MG63 (cell line): ENCODE measurements at places on chromosomes 2 and 18. TPM values are rescaled to one million over a fixed set of nuclear protein-coding genes. Genes with fewer than 3 reads are reported as not detected.

The ZC3H6 gene
- 0.26 and 0.39 TPM in 2 replicates for total RNA-seq

DNA sequence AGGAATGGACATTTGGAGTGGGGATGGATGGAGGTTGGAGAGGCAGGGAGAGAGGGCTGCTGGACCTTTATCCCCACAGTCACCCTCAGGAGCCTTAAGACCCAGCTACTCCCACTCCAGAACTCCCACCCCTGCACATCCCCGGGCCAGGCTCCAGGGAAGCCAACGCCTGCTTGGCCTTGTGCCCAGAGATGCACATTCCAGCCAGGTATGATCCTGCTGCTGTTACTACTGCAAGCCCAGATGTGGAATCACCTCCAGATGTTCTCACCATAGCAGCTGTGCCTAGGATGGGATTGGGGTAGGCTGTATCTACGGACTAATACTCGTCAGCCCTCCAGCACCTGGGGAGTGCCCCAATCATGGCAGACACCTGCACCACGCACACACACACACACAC is 71.7 kb downstream of the ZFP36L2 start:
- no peak for DNase-seq

The SULT1C4 gene
- total RNA-seq, result not detected in 2 replicates

The MYO3B gene
- total RNA-seq, result not detected in 2 replicates

DNA sequence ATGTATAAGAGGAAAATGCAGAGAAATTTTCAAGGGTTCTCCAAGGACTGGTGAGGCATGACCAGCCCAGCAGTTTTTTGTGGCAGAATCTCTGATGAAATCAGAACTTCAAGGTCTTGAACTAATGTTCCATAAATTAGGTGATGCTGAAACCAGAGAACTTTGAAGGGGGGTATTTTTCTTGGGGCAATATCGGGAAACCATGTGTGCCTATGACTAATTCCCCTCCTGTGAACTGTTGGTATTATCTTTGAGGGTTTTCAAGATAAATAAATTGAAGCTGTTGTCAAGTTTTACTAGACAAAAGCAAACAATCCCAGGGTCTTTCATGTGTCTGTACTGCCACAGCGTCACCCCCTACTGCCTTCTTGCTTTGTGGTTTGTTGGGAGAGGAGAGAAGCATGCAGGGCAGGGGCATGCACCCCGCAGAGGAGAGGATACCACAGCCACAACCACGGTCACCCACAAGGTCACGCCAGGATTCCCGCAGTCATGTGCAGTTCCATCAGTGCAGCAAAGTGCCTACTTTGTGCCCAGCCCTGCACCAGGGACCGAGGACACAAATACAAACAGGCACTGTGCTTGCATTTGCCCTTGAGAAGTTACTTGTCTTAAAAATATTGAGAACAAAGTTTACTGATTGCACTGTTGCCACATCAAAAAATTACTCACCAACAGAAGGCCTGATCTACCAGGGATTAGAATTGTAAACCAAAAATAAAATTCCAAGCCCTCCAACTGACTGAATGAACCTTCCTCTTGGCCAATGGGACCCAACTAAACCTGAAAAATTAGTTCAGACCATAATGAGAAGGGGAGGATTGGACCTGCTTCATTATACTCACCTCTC is 413.3 kb upstream of the TRIB2 start:
- DNase-seq, result peak; percentile 82

The HOXD3 gene
- total RNA-seq, result 0.32 and 1.5 TPM in 2 replicates

DNA sequence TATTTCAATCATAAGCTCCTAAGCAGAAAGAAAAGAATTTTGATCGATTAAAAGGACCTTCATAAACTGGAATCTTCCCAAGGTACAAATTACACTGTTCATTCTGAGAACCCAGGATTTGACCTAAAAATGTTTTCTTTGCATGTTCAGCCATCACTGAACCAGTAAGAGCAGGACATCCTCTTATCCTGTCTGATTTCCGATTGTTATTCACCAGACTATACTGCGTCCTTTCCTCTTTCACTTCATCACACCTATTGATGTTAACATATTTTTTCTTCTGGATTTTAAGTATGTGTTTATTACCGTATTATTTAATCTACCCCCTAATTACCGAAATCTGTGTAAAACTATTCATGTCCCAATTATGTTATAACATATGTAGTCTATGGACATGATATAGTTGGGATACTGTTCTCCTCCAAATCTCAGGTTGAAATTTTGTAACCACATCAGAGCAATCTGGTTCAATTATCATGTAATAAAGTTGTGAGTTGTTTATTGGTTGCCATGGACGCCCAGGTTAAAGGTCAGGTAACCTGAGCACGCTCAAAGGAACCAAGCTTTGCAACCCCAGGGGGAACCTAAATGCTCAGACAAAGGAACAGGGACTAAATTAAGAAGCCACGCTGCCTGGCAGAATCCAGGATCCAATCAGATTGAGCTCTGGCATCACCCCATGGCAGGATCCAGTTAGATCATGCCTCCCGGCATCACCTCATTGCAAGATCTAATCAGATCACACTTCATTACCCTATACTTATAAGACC is 11.6 kb upstream of the TBC1D8 start:
- DNase-seq, result no peak

DNA sequence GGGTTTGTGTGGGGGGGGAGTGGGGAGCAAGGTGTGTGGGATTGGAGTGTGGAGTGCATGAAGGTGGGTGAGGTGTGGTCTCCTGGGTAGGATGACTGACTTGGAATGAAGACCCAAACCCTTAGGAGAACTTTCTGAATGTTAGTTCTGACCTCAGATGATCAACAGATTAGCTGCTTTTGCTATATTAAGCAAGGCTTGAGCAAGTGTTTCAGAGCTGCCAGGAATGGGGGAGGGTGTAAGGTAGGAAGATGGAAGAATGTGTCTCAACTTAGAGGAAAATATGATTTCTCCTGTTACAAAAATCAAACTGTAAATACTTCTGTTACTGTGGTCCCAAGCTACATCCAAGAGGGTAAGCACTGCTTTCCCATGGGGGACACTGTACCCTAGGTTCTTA is 273.6 kb downstream of the TGIF1 start:
- DNase-seq, result no peak

The FBLN7 gene
- total RNA-seq, result not detected in 2 replicates

DNA sequence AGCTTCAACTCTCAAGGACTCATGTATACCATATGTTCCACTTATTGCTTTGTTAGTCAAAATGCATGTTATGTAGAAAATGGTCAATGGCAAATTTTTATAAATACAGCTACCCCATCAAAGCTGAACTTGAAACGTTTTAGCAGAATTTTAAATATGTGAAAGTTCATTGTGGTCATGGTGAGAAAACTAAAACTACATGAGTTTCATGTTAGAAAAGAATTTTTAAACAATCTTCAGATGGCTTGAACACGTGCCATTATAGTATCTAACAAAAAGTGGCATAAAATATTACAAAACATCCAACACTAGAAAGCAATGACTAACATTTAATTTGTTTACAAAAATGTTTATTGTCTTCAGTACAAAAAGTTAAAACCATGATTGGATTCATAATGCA is 246.0 kb upstream of the KCNJ3 start:
- DNase-seq, result no peak

GRCh38 chr18:79740521-79741361 is 57.0 kb upstream of the KCNG2 start:
- DNase-seq, result no peak

The CRACDL gene
- total RNA-seq, result not detected in 2 replicates

DNA sequence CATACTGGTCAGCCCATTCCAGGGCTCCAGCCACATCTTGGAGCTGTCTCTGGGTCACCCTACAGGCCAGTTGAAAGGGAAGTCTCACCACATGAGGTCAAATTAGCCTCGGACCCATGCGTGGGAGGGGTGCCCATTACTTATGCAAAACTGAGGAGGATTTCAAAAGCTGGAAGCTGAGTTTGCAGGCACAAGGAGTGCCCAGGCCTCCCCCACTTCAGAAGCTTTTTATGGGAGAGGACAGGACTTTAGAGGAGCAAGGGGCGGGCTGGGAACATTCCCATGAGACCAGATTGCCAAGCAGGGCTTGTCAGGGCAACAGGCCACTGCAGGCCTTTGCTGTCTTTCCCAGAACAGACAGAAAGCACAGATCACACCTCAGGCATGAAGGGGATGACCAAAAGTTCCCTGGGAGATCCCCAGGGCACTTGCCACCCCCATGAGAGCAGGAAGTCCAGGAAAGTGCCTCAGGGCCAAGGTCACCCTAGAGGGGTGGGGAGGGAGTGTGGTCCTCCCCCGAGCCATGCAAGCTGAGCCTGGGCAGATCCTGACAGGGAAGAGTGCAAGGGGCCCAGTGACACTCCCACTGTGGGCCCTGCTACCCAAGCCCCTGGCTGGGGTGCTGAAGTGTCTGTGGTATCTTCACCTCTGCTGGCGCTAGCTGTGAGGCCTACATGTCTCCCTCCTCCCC is 267.7 kb downstream of the BCL11A start:
- DNase-seq, result no peak

DNA sequence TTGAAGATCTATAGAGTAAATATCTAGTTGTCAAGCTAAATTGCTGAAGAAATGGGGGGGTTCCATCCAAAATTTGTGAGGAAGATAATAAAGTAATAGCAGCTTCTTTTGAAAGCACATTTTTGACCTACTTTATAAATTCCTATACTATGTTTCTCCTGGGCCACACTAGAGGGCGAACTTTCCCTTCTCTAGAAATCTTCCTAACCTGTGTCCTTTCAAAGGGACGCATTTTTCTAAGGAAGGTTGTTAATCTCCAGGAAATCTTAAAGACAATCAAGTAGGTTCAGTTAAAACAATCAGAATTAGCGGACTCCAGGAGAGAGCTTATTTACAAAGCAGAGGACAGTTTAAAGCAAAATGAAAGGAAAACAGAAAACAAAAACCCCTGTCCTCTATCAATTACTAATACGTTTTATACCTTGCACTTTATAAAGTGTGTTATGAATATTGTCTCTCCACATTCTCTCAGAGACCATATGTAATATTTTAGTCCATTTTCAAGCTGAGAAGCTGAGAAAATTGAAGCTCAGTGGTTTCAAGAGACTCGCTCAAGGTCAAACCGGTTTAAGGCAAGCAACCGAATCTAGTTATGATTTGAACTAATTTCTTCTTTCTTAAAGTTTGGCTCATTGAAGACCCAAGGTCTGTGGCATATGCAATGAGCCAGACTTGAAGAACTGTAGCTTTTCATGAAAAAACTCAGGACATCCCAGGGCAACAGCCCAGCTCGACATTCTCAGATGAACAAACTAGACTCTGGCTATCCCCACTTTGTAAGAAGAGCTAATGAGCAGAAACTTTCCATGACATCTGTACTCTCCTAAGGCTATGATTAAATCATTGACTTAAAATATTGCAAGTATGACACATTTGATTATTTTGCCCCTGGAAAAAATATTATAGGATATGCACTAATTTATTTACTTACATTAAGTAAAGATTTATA is 273.6 kb downstream of the PAX3 start:
- DNase-seq, result no peak

DNA sequence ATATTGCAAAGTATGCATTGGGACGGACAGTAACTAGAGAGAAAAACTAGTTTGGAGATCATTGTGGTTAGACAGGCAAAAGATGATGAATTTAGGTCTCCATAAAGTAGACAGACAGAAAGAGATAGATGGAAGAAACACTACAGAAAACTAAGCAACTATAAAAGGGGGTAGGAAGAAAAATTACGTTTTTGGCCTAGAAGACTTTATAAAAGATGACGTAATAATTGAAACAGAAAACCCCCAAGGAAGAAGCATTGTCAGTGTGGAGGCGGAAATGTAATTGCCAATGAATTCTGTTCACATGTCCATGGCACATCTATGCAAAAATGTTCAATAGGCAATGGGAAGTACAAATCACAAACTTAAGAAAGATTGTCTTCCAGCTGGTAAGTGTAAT is 1211.5 kb upstream of the ZEB2 start:
- no peak for DNase-seq

GRCh38 chr18:3481696-3482210 is 31.8 kb downstream of the TGIF1 start:
- DNase-seq, result no peak

The PLCL1 gene
- not detected in 2 replicates for total RNA-seq

DNA sequence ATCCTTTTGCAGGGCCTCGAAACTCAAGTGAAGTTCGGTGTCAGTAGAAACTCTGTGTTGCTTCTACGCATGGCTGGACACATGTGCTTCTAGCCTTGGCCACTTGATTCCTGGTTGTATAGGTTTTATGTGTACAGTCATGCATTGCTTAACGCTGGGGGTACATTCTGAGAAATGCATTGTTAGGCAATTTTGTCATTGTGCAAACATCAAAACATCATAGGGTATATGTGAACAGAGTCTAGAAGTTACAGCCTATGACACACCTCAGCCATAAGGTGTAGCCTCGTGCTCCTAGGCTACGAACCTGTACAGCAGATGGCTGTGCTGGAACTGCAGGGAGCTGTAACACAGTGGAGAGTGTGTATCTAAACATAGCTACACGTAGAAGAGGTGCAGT is 39.4 kb downstream of the TMEM18 start:
- DNase-seq, result no peak

DNA sequence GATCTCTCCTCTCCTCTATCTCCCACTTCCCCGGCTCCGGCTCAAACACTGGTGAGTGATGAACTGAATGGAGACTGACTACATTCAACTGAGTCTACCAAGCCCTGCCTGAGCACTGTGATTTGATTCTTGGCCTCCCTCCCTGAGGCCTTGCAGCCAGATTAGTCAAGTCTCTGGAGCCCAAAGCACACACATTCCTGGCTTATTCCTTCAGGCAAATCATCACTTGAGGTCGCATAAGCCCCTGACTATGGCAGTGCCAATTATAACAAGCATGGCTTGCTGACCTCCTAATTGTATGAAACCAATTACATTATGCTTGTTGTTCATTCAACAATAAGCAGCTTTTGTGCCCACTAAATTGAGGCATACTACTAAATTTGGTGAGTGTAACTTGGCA is 34.6 kb downstream of the EFEMP1 start:
- peak; percentile 88 for DNase-seq

DNA sequence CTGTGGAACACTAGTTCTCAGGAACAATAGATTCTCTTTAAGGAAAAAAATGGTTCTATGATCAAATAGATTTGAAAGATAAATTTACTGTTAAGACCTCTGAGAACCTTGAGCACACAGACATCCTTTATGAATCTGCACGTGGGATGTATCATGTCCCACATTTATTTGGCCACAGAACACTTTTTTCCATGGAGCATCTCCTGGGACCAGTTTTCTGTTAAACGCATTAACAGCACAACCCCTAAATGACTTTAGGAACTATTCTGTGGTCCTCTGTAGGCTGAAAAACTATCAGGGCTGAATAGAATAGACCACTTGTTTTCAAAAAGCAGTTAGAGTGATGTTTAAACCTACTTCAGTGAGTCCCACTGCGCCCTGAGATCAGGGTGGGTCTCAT is 132.2 kb upstream of the PID1 start:
- no peak for DNase-seq

DNA sequence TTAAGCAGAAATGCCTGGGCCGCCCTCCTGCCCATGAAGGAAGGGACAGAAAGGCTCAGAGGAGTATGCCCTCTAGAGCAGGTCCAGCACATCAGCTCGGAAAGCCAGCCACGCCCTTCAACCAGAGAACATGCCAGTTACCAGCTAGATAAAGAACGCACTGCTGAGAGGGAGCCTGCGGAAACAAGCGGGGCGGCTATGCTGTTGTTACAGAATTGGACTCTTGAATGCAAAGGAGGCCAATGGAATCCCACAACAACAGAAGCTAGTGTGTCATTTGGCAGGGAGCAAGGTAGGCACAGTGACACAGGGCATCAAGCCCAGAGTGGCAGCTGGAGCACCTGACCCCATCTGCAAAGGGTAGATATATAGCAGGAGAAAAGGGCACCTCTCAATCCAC is 242.9 kb upstream of the ID2 start:
- DNase-seq, result no peak

- no peak for DNase-seq
Measured at GRCh38 chr2:188845692-188846091, 128.5 kb upstream of the COL3A1 start.

The SERPINB3 gene
- total RNA-seq, result not detected in 2 replicates
